ENCODE measurements at places on chromosomes 7 and 10.
A peak's percentile ranks its signal among the peaks of the same experiment; 100 is the strongest.

DNA sequence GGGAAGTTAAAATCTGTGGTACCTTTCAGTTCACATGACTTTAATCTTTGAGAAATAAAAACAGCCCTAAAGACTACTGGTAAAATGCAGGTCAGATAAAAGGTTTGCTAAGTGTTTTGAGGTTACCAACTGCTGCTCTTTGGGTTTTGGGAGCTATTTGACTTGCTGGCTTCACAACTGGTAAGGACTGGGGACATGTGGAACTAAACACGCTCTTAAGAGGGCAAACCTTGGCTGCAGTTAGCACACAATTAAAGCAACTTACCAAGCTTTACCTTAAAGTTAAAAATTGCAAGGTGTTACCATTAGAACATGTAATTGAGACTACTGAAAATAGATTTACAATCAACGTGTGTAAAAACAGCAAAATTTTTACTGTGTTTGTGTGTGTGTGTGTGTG is 220.2 kb downstream of the PHF14 start:
- no peak for DNase-seq

GRCh38 chr7:105677817-105678573 is 96.7 kb upstream of the EFCAB10 start:
- peak; percentile 17 for DNase-seq

DNA sequence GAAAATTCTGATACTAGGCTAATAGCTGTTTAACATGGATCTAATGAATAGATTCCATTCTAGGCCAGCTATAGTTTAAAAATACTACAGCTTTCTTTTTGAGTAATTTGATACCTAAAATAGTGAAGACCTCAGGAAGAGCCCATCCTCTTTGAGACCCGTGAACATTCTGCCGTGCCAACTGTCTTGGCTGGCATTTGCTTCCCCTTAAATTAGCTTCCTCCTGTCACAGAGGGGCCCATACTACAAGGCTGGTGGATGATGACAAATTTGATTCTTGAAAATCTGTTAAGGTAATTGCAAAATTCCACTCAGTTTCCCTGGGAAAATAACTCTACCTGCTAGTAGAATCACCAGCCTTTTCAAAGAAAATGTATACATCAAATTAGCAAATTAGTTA is 385.0 kb downstream of the DPP6 start:
- no peak for DNase-seq

DNA sequence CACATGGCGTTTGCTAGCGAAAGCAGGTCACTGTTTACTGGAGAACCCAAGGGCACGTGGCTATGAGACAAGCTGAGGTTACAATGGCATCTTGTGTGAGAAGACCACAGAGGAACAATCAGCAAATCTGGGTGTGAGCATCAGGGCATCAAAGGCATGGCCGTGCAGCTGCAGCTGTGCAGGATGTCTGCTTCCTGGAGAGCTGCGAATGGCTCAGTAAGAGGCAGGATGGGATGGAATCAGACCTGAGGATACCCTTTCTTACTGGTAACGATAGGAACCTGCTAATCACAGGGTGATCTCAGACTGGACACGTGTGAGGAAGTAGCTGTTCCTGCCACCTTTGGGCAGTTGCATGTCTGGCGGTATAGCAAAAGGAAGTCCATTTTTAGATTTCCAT is 119.5 kb downstream of the RNF216 start:
- DNase-seq = no peak

- DNase-seq = no peak
Measured at GRCh38 chr10:46995234-46995633, 84.0 kb downstream of the PTPN20 start.

DNA sequence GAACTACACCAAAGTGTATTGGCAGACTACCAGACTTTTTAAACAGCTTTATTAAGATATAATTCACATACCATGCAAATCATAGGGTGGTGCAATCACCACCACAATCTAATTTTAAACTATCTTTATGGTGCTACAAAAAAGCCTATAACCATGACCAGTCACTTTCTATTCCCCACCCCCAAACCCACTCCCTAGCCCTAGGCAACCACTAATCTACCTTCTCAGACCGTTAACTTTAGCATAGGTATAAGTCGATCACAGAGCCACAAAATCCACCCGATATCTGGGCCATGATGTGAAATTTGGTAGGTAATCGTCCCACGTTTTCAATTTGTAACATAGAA is 536 bp upstream of the POM121 start:
- no peak for DNase-seq

DNA sequence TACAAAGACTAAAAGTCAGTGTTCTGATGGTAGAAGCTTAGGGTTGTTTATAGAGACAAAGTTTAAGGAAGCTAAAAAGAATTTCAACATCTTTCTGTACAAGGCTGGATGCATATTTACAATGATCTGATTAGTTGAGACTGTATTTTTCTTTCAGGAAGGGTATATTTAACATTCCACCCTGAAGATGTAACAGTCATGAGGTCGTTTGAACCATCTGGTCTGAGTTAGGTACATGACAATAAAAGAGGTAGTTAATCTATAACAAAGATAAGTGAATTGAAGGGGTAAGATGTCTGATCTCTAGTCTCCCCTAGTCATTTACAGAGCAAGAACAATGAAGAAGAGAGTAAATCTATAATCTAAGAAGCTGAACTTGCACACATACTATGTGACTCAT is 821.2 kb downstream of the CNTNAP2 start:
- no peak for DNase-seq

DNA sequence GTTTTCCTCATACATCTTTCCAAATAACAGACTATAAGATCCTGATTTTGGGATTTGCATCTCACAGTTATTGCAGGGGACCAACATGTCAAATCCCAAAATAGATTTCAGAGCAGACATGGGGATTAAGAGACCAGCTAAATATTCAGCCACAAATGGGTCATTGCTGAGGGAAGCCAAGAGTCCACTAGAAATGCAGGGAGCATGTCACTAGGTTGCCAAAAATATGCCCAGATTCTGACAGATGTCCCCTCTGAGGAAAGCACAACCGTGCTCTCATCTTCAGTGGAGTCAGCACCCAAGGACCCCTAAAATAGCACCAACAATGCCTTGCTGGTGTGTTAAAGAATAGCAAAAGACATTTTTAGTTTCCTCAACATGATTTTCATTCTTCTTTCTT is 56.2 kb upstream of the AGK start:
- no peak for DNase-seq

DNA sequence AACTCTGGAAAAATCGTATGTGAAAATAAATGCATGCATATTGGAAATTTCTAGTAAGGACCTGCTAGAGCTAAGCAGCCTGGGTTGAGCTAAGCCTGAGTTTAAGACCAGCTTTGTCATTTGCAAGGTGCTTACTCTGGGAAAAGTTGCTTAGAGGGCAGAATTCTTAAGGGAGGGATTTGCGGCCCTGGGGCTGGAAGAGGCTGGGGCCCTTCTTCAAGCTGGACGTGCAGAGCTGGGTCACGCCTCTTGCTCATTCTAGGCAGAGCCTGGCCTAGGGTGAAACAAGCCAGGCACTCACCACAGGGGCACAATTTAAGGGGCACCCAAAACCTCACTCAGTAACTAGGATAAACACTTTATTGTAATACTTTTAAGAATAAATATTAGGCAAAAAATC is 137.2 kb downstream of the ARHGAP22 start:
- no peak for DNase-seq

DNA sequence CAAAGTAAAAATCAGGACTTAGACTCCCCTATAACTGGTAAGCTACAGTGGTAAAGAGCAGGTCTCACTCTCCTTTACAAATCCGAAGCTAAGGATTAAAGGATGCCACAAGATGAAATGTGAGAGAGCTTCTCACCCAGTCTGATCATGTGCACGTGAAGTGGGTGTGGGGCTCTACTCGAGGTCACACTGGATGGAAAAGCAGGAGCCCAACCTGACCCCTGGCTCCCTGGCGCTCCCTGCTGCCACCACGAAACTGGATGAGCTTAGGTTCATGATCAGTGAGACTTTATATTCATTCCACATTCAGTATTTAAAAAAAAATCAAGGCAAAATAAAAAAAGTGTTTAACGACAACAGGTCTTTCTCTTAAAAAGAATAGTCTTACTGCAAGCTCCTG is 21.7 kb upstream of the FOXI2 start:
- DNase-seq = no peak

GRCh38 chr10:58836991-58837575 is 324.4 kb downstream of the BICC1 start:
- DNase-seq = no peak

- DNase-seq = no peak
Measured at GRCh38 chr7:87426160-87426559, 49.3 kb downstream of the ABCB4 start.

GRCh38 chr10:13453896-13454295 is 74.9 kb downstream of the BEND7 start:
- no peak for DNase-seq

DNA sequence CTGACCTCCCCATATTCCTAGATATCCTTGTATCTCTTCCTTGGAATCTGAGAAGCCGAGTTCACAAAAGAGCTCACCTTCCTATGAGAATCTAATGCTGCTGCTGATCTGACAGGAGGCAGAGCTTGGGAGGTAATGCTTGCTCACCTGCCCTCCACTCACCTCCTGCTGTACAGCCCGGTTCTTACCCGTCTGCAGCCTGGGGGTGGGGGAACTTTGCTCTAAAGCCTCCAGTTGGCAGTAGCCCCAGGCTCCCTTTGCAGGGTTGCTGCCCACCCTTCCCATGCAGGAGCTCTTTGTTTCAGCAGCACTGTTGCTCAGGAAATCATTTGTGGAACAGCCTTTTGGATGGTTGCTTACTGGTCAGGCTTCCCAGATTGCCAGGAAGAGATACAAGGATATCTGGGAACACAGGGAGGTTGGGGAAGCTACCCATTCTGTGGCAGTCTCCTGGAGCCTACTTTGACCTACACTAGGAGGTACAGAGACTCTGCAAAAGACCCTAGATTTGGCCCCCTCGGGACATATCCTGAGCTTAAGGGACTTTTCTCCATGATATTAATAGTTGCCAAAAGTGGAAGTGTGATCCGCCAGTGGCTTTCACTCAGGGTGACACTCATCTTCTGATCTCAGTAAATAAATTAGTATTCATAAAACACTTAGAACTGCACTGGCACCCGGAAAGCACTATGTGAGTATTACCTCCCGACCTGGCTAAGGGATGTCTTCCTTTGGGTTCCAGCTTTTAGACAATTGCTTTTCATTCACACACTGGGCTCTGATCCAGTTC is 363.7 kb upstream of the PODXL start:
- DNase-seq = no peak

DNA sequence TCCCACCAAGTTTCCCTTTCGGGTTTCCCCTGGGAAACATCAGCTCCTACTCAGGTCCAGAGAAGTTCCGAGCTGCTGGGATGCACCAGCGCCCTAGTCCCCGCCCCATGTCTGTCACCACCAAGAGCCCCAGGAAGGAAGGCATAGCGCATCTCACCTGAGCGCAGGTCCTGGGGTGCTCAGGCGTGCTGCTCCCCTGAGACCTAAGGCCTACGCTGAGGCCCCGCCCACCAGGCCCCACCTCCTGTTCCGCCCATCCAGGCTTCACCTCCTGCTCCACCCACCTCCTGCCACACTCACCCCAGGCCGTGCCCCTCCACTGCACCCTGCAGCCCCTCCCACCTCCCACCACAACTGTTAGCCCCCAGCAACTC is 1.2 kb upstream of the TFR2 start:
- no peak for DNase-seq

DNA sequence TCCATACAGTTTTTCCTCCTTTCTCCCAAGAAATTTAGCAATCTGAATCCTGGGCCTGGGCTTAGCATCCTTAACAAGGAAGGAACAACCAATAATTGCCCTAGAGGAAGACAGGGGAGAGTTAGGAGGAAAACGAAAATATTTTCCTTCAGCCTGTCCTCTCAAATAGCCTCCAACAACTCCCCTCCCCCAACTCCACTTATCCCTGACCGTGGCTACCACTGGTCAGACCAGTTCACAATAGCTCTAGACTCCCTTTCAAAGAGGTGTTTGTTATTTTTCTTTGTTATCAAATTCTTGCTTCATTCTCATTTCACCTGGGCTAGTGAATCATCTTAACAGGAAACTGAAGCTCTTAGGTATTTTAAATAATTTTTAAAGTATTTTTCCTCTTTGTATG is 114.1 kb downstream of the CPED1 start:
- no peak for DNase-seq

DNA sequence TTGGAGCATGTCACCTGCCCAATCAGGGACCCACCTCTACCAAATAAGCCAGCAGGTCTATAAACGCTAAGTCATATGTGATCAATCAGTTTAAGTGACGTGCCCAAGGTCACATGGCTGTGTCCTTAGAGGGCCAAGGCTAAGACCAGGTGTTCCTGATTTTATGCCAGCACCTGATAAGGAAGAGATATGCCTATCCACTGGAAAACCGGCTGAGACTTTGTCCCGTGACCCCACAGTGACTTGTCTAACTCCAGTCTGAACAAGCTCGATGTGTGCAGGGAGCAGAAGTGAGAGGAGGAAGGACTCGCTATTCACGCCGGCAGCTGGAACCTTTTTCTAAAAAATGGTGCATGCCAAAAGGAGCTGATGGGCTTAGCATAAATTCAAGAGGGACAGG is 57.0 kb downstream of the PRKAG2 start:
- no peak for DNase-seq

DNA sequence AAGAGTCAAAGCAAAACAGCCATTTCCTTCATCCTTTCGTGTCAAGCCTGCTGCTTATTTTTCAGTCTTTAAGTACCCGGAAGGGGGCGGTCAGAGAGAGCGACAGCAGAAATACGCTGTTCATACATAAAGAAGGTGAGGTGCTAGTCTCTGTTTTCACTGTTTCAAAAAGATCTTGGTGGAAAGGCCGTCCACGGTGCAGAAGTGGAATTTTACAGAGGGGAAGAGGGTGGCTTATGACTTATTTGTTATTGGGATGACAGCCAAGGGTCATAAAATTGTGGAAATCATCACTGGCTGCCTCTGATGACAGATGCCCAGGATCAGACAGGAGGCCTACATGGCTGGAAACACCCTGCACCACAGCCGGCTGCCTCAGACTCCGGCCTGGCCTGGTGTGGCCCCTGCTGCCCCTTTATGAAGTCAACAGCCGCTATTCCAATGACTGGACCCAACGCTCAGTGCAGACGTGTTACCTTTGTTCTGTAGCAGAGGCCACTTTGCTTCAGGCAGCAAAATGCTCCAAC is 57.0 kb downstream of the HIPK2 start:
- DNase-seq = no peak

DNA sequence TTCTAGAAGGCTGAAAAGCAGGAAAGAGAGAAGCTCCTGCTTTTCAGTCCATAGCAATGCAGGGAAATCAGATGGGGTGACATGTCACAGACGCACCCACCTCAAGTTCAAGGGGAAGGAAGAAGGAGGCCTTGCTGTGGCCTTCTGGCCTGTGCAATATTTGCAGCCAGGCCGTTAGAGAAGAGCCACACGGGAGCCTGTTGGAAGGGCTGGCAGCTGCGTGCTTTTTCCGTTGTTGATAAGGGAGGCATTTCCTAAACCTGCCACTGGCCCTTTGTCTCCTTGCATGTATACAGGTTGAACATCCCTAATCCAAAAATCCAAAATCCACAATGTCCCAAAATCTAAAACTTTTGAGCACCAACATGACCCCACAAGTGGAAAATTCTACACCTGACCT is 492.5 kb upstream of the ZMIZ1 start:
- DNase-seq = no peak

GRCh38 chr7:50985096-50985495 is 202.4 kb upstream of the GRB10 start:
- no peak for DNase-seq

- no peak for DNase-seq
Measured at GRCh38 chr7:111184987-111185386, 94.1 kb downstream of the LRRN3 start.

GRCh38 chr10:101014966-101015581 is 15.5 kb downstream of the LZTS2 start:
- no peak for DNase-seq

- no peak for DNase-seq
Measured at GRCh38 chr7:105173586-105173985, 159.6 kb downstream of the KMT2E start.
